ENCODE measurements at places on chromosomes 7 and 10.

- DNase-seq = peak; percentile 95
Observed at GRCh38 chr7:74013539-74014272, 14.3 kb upstream of the ELN start.

- no peak for DNase-seq
Observed at GRCh38 chr10:110376021-110376766, 71.5 kb upstream of the SMNDC1 start.

GRCh38 chr10:120941501-120941900 is 90.3 kb downstream of the WDR11 start:
- no peak for DNase-seq

- DNase-seq = no peak
Observed at GRCh38 chr10:97644936-97645335, 4.5 kb downstream of the PI4K2A start.

DNA sequence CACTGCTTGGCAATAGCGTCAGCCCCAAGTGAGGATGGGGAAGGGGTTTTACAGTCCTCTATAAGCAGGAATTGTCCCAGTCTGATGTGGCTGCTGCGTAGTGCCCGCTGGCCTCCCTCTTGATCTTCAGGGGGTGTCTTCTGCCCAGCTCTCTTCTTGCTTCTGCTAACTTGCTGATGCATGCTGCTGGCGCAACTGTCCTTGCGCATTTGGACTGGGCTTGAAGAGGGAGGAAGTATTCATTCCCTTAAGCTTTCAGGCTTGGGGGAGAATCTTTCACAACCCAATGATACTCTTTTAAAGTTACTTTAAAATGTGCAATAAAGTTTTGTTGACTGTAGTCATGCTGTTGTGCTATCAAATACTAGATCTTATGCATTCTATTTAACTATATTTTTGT is 10.3 kb downstream of the GALNT11 start:
- no peak for DNase-seq

DNA sequence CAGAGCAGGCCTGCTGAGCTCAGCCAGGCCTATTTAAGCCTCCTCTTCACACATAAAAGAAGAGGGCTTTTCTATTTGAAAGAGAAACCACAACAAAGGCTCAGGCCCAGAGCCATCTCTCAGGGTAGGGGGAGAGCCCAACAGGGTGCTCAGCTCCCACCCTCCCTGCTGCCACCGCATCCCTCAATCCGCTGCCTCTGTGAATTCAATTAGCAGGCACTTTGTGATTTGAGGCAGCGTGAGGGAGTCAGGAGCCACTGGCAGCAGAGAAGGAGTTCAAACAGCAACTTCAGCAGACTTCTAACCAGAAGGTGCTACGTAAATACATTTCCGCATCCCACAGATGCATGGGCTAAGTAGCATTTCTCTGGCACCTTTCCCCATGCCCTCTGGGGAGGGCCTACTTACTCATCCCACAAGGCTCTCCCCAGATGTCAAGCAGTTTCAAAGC is 45.2 kb downstream of the LRRC20 start:
- no peak for DNase-seq

DNA sequence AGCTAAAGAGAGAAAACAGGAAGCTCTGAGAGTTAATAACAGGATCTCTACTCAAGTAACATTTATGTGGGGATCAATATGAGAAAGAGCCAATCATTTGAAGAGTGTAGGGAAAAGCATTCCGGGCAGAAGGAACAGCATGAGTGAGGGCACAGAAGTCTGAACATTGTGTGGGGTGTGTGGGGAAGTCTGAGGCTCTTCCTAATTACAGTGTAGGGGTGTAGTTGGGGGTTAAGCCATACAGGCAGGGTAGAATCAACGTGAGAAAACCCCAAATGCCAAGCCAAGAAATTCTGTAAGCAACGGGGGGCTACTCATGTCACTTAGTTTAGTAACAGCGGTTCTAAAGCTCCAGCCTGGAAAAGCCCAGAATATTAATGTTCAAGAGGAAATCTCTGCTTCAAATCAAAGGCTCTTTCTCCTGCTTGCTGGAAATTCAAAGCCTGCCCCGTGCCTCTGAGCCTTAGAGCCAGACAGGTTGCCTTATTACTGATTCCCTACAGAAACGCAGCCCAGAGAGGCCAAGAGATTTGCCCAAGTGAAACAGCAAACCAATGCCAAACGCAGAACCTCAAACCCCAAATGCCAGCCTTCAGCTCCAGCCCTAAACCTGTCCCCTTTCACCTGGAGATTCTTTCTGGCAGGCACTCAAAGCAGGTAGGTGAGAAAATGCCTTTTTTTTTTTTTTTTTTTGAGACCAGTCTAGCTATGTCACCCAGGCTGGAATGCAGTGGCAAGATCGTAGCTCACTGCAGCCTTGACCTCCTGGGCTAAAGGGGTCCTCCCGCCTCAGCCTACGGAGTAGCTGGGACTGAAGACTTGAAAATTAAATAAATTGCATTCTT is 36.1 kb downstream of the DNAJB12 start:
- DNase-seq = no peak

- DNase-seq = no peak
Observed at GRCh38 chr10:78356291-78356900, 322.7 kb downstream of the RPS24 start.

GRCh38 chr10:97058521-97058920 is 127.2 kb downstream of the SLIT1 start:
- no peak for DNase-seq

DNA sequence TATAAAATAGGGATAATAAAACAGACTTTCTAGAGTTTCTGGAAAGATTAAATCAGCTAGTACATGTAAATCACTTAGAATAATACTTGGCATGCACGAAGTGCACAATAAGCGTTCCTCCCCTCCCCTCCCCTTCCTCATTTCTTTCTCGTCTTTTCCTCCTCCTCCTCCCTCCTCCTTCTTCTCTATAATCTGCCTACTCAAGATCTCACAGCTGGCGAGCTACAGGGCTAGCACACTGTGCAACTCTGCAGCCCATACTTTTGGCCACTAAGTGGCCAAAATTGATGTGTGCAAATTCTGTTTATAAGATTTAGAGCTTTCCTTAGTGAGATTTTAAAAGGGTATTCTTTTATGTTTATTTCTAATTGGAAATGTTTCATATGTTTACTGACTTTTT is 565.3 kb downstream of the PHTF2 start:
- no peak for DNase-seq

DNA sequence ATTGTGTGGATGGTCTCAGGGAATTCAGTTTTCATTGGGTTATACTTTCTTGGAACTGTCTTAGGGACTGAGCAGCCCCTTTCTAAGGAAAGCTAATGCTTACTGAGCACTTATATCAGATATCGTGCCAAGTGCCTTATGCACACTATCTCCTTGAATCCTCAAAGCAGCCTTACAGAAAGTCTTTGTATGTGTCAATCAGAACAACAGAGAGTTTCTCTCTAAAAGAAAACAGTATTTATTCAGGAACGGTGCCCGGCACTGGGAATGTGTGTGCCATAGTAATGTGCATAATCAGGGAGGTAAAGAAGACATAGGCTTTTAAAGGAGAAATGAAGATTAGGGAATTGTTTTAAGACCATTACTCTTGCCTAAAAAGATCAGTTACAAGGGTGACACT is 17.3 kb downstream of the ANTXRL start:
- no peak for DNase-seq

- DNase-seq = no peak
Observed at GRCh38 chr10:3141351-3142005, 31.1 kb downstream of the PITRM1 start.

GRCh38 chr7:88566162-88566729 is 193.3 kb upstream of the ZNF804B start:
- no peak for DNase-seq

- no peak for DNase-seq
Observed at GRCh38 chr7:102967798-102968197, 55.0 kb downstream of the LRRC17 start.

DNA sequence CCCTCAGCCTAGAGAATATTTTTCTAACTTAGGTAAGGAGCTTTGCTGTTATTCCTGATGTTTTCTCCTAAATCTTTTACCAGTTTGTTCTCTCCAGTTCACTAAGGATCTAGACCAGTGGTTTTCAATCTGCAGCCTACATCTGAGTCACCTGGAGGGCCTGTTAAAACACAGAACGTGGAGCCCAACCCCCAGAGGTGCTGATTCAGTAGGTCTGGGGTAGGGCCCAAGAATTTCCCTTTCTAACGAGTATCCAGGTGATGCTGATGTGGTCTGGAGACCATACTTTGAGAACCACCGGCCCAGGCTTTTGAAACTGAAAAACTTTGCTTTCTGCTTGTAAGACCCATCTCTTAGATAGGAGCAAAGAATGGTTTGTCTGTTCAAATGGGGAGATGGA is 51.2 kb upstream of the KMT2E start:
- no peak for DNase-seq

DNA sequence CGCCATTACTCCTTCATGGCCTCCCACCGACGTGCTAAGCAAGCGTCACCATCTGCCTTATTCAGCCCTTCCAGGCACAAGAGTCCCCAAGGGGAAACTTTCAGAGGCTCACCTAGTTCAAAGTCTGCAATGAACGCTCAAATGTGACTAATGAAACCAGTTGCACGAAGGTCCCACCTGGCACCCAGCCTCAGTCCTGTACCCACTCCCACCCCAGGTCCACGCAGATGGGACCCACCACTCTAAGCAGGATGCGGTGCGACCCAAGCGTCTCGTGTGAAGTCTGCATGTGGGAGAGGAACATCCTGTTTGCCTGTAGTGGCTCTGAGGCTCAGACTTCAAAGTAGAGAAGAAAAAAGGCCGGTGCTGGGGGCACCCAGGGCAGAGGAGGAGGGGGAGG is 40.3 kb downstream of the RGS10 start:
- no peak for DNase-seq

DNA sequence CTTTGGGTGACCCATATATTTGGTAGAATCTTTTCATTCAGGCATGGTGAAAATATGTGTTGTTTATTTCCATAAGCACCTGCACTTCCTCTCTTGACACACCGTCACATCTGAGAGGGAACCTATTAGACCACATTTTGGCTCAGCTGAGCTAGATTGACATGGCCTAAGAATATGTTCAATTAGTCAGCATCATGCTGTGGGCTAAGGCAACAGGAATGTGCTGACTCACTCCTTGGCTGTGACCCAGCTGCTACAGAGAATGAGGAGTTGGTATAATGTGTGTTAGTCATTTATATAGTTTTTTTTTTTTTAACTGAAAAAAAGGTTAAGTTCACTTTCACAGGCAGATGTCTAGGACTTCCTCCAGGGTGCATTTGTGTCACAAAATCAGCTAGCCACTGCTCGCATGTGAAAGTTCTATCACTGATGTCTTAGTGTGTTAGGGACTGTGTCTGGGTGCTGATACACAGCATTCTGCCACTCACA is 180.6 kb downstream of the SEMA3E start:
- no peak for DNase-seq

GRCh38 chr10:79191951-79192676 is 123.3 kb downstream of the ZMIZ1 start:
- DNase-seq = no peak

DNA sequence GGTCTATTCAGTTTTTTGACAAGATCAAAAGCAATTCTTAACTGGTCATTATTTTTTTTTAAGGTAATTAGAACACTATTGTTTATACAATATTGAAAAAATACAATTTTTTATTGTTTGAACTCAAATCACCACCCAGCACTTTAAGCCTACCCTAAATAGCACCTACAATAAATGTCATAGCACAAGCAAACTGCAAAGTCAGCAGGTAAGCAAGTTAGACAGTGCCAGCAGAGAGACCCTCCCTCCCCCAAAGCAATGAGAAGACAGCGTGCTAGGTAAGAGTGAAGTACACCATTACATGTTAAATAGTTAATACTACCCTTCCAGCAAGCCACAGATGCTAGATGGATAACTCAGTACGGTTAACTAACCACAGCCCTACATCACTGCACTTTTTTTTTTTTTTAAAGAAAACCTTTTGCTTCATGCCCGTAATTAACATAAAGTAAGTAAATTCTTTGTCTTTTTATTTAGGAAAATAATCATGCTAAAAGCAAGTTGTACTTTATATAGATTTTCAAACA is 120.0 kb downstream of the UBE2H start:
- no peak for DNase-seq
